GM03348 (cell line): ENCODE measurements at places on chromosomes 2 and 18.

DNA sequence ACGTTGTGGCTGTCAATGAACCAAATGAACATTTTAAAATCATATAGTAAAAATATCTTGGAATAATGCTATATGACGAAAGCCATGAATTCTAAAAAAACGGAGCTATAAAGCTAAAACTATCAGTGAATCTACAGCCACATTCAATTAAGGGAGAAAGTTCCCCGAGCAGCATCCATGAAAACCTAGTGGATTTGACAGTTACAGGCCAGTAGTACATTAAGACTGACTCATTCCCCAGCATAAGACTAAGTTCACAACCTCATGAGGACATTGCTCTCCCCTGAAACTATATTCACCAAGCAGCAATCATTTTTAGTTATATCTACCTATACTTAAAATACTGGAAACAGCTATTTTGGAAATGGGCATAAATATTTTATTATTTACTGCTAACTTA lies 36.6 kb downstream of the KIDINS220 start:
- no peak for DNase-seq

DNA sequence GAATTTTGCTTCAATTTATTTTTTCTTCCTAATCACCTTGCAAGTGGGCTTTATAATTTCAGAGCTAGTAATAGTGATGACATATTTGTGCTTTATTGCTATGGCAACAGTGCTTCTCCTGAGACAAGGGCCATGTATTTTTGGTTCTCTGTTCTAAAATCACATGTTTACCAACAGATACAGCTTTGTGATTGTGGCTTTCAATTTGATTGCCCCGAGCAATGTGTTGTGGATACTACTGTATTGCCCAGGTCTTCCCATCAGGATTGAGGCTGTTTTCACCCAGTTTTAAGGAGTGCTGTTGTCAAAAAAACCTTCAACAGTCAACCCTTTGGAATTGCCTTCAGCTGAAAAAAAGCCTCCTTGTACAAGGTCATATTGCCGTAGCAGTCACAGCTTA lies 841.4 kb upstream of the VRK2 start:
- no peak for DNase-seq

DNA sequence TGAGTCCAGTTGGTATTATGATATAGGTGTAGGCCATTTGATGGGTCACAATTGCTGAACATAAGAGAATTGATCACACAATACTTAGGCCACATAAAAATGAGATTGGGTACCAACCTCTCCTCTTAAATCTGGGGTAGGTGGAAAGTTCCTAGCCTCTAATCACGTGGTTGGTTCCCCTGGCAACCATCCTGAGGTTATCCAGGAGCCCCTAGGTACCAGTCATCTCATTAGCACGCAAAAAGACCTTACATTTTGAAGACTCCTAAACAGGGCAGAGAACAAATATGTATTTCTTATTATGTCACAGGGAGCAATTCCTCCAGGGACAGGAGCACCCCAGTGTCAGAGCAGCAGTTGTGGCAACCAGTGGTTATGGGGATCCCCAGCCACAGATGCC lies 12.7 kb upstream of the SELENOI start:
- DNase-seq, result no peak

DNA sequence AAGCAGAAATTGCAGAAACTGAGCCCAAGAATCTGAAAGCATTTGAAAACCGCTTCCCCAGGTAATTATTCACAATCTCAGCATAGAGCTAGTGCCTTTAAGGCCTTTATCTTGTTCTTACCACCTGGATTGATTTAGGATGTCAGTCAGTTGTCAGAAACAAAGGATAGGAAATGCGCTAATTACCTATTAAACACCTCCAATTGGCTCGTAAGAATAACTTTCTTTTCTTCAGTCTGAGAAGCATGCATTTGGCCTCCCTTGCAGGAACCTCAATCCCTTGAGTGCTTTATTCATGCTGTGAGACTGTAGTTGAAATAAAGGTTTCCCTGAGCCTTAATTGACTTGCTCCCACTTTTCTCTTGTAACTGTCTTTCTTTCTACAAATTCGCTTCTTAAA lies 400.3 kb upstream of the LRATD1 start:
- DNase-seq, result no peak

- no peak for DNase-seq
Measured at GRCh38 chr2:206873423-206873822, 65.9 kb upstream of the CPO start.

DNA sequence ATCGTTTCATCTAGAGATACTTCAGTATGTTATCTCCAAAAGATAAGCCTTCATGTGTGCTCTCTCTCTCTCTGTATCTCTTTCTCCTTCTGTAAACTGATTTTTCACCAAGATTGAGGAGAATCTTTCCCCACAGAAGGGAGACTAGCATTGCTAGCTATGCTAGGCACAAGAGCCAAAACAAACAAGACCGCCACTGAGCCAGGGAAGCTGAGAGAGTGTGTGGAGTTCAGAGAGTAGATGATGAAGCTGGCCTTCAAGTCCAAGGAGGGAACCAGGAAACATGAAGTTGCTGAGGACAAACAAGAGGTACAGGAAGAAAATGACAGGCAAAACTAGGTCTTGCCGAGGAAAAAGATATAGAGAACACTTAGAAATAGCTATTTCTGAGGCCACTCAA lies 23.4 kb downstream of the DAPL1 start:
- no peak for DNase-seq

GRCh38 chr2:10158681-10159080 lies 36.1 kb downstream of the RRM2 start:
- DNase-seq, result no peak

DNA sequence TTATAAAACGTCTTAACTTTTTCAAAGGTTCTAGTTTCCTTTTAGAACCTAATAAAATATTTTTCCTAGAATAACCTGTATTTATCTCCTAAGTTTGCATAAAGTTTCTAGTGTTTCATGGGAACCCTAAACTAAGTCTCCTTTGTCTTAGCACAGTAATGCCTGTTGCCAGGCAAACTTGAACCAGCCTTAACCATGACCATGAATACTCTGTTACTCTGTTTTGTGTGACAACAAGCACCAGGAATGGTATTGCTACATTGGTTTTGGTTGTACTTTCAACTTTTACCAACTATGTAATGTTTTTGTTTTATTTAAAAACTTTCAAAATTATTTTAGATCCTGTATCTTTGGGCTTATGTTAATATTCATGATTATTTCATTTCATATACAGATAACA lies 137.6 kb downstream of the CERS6 start:
- no peak for DNase-seq

- DNase-seq, result no peak
Measured at GRCh38 chr2:120568089-120568974, 167.3 kb upstream of the GLI2 start.

DNA sequence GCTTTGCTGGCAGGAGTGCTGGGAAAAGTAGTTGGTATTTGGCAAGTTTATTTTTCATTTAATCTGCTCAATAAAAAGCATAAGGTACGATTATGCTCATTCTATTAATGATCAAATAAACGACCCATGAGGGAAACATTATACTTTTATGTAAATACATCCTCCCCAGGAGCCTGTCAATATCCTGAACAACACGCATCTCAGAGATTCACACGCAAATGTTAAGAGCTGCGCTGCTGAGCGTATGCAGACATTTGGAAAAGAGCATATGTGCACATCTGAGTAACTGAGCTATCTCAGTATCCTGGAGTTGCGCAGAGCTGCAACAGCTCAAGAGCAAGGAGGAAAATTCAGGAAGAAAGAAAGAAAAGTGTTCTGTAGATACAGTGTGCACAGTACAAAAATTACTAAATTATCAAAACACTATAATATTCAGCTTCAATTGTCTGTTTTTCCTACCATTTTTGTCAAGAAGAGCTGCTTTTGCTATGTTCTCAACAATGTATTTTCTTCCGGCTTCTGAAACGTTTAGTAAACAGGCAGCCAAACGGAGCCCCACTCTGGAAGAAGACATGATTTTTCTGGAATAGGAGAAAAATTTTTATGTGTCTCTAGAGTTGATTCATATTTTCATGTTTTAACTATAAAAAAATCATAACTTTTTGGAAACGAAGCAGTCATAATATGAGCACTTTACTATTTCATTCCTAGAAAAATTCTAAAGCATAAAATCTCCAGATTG lies 2.4 kb downstream of the FTCDNL1 start:
- DNase-seq, result no peak

- peak; percentile 78 for DNase-seq
Measured at GRCh38 chr2:174846941-174847938, 83.0 kb upstream of the CHRNA1 start.

- DNase-seq, result peak; percentile 32
Measured at GRCh38 chr2:110674620-110675555, 3.0 kb downstream of the BUB1 start.

DNA sequence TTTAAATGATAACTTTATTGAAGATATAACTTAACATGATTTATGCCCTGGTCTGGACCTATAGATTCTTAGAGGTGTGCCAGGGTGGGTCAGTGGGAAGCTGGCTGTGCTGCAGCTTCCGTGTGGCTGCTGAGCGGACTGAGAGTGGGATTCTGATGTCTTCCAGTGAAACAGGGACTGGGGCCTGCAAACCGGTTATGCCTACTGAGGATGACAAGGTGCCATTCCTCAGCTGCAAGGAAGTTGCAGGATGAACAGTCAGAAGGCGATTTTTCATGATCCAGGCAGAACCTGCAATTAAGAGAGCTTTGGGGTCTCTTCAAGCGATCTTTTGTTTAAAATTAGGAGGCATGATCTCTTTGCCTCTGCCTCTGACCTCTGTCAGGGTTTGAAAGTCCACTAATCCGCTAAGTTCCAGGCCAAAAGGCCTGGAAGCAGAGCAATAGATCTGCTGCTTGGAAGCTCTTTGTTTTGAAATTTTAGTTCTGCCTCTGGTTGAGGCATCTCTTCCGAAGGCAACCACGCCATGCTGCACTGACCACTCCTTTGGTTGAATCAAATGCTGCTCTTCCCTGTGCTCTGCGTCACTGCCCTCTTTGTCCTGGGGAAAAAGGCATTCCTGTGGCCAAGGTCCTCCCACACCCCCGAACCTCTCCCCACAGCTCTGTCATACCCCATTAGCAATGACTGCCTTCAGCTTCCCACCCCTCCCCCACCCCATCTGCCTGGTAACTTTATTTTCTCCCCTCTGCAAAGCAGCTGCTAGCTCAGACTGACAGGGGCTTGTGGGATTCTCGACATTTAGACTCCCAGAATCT lies 2.0 kb downstream of the TMEM169 start:
- peak; percentile 33 for DNase-seq

DNA sequence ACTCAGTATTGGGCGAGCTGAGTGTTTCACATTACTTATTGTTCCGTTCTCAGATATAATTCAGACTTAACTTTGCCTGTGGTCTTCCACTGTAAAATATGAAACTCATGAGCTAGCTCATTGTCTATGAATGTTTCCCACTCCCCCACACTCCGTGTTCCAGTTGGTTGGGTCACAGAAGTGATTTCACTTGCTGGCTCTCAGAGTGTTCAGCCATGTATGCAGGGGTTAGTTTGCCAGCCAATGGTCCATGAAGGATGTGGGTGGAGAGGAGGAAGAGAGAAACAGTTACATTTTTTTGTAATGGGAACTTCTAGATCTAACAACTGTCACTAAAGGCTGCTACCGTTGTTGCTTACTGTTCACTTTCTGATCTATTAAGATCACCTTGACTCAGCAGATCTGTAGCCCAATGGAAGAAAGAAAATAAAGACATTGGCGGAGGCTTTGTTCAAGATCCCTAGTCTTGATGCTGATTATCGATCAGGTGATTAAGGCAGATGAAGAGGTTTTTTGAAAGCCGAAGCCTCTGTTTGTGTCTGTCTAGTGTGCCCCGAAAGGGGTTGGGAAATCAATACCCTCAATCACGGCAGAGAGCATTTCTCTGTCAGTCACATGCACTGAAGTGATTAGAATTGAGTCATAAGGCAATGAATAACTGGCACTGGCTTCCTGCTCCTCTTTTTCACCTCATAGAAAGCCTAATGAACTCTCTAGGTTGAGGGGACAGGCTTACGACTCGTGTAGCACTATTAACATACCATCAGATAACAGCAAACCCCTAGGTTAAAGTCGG lies 279.7 kb upstream of the FIGN start:
- DNase-seq, result peak; percentile 44

- no peak for DNase-seq
Measured at GRCh38 chr2:10321622-10322021, 18.9 kb downstream of the HPCAL1 start.

GRCh38 chr2:235518322-235519090 lies 24.7 kb downstream of the AGAP1 start:
- DNase-seq, result no peak

DNA sequence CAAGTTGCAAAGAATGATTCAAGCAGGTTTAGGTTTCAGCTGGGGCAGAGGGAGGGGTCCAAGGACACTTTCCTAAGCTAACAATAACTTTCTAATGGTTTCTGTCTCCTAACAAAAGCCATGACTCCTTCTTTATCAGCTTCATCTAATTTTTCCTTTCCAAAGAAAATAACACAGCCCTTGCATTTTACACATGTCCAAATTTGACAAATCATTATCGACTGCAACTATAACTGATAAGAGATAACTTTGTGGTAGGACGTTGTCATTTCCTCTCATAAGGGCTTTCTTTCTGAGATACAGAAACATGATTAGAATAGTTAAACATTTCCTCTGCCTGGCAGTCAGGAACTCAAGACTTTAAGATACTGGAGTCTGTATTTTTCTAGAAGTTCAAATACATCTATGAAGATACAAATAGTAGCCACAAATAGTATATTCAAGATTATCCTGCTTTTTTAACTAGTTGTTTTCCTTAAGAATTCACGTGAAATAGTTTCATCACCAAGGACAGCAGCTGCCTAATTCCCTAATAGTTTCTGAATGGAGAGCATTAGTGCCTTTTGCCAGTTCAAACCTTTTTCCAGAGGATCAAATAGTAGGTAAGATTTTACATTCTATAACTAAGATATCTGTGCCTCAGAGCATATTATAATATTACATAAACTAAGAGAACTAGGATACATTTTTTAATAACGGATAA lies 263.2 kb downstream of the EXOC6B start:
- no peak for DNase-seq
